ENCODE measurements at places on chromosomes 13 and 19.

DNA sequence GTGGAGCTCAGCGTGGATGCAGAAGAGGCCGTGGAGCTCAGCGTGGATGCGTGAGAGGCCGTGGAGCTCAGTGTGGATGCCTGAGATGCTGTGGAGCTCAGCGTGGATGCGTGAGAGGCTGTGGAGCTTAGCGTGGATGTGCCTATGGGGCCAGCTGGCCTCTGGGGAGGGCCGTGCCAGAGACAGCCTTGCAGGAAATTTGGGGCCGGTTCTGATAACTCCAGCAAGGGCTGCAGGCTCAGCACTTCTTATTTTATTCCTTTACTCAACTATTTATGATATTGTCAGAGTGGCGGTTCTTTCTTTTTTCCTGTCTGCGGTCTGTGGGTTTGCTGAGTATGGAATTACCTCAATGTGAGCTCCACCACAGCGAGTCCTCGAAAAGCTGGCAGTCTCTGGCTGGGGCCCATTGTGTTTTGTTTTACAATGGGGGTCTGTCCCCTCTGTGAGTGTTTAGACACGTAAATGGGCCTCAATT, 17.8 kb upstream of the TMEM255B start:
- no peak for DNase-seq

DNA sequence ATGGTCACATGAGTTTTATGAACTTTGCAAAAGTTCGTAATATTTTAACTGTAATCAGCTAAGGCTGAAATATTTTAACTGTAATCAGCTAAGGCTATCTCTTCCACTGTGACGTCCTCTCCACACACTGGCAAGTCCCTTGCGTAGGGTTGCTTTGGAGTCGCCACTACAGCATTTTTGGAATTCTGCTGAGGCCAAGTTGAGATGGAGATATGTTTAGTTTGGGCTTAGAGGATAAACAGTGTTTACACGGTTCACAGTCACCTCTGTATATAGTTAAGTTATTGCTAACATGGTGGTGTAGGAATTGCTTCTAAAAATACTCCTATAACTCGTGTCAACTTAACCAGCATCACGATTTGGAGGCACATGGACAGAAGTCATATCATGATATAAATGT, 143.6 kb upstream of the SERP2 start:
- DNase-seq, result no peak

DNA sequence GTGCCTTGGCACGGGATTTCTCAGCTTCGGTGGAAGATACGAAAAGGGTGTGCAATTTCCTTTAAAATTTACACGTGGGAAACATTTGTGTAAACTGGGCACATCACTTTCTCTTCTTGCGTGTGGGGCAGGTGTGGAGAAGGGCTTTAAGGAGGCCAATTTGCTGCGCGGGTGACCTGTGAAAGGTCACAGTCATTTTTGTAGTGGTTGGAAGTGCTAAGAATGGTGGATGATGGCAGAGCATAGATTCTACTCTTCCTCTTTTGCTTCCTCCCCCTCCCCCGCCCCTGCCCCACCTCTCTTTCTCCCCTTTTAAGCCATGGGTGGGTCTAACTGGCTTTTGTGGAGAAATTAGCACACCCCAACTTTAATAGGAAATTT, 7.2 kb downstream of the SLITRK5 start:
- DNase-seq, result no peak

DNA sequence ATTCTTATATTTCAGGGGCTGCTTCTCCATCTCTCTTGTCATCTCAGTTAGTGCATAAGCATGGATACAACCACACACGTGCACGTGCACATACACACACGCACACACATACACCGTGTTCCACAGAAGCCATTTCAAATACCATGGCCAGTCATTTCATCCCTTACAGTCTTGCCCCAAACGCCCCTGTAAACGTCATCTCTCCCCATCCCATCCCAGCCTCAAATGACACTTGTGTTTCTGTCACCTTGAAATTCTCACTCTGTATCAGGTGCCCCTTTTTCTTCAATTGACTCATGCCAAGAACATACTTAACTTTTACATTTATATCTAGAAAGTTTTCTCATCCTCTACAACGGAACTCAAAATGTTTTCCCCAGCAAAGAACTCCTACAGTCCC, 220.5 kb downstream of the IRS2 start:
- no peak for DNase-seq

DNA sequence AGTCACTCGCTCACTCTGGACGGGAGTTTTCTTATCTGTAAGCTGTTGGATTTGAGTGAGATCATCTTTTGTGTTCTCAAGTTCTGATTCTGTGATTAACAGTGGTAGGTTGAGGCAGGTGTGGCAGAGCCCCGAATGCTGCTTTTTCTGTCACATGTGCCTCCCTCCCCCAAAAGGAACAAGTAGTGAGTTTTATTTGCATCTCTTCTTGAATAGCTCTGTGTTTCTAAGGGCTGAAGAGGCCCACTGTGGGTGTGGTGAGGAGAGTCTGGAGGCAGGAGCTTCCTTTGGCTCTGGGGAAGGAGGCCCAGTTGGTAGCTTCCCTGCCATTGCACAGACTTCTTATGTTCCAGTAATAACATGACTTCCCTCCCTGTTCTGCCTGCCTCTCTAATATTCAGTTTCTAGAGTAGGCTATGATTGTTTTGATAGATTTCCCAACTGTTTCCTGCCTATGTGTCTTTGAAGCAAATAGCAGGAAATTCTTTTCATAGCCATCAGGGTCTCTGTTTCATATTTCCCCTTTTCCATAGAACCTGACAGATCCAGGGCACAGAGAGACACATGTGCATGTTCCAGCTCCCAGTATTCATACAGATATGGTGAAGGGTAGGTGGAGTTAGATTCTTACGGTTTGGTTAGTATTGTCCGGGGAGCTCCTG, 23.9 kb upstream of the CXCL17 start:
- no peak for DNase-seq

Measured in CD4-positive, alpha-beta memory T cell (primary cell).